ENCODE measurements at places on chromosomes 4 and X.

DNA sequence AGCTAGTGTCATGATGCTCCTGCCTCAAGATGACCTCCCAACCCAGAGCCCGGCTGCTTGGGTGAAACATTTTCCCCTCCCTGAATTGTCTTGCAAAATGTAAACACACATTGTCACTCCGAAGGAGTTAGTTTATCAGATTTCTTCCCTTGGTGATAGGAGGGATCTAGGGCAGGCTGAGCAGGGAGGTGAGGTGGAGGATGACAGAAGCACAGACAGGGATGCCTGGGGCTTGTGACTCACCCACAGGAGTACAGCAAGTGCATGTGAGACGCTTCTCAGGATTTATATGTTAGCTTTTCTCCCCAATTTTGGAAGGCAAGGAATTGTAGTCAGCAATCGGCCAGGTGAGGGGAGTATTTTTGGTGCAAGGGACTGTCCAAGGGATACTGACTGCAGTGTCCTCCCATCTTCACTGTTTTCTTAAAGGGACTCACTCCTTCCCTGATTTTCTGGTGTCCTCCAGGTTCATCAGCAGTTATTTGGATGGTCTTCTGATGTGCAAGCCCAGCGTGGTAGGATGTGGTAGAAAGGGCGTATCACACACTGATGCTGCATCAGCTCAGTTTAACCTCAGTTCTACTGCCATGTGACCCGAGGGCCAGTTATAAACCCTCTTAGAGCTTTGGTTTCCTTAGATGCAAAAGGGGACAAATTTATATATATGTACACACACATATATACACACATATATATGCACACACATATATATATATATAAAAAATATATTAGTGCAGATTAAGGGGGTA, 46.2 kb upstream of the IGFBP7 start:
- no peak for DNase-seq

DNA sequence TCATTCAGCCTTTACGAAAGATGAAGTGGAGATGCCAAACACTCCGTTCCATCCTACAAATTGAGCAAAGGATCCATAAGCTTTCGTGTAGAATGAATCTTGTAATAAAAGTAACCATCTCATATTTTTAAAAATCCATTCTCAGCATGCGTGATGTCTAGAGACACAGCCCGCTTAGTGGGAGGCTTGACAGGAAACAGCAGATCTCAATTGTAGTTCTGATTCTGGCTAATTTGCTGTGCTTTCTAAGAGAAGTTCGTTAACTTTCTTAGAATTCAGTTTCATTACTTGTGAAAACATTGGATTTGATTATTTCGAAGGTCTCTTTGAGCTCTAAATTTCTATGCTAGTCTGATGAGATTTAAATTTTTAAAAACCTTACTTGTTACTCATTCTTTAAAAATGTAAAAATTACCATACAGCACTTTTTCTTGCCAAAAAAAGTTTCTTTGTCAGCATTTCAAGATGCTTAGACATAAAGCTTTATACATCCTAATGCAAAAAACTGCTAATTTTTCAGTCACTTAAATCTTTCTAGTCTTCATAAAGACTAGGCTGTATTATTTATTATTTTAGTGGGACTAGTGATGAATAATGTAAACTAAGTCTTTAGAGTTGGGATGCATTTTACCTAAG, 66.9 kb upstream of the NEIL3 start:
- DNase-seq: no peak

DNA sequence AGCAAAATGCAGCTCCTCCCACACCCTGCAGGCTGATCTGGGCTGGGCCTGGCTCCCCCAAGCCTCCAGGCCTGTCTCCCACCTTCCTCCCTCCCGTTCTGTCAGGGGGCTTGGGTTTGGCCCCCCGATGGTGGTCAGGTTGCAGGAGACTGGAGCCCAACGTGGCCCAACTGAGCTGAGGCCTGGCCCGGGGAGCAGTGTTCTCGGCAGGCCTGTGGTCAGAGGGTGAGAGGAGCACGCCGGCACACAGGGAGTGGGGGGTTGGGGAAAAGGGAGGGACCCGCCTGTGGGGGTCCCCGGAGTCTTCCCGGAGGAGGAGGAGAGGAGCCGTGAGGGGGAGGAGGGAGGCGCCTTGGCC, 43.2 kb upstream of the NKX1-1 start:
- DNase-seq: no peak

DNA sequence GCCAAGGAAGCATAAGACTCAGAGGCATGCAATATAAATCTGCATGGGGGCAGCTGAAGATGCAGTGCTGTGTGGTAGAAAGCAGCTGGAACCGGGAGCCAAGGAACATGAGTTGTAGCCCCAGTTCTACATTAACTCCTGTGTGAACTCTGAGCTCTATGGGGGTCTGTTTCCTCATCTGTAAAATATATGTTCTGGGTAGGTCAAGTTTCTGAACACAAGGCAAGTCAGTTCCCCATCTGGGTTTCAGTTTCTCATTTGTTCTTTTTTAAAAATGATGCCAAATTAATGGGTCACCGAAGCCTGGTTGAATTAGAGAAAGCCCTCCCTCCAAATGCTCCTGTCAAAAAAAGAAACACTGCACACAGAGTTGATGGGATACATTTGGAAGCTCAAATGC, 24.0 kb downstream of the UNC5C start:
- no peak for DNase-seq

GRCh38 chrX:72097098-72097497, 34.6 kb downstream of the RTL5 start:
- no peak for DNase-seq

DNA sequence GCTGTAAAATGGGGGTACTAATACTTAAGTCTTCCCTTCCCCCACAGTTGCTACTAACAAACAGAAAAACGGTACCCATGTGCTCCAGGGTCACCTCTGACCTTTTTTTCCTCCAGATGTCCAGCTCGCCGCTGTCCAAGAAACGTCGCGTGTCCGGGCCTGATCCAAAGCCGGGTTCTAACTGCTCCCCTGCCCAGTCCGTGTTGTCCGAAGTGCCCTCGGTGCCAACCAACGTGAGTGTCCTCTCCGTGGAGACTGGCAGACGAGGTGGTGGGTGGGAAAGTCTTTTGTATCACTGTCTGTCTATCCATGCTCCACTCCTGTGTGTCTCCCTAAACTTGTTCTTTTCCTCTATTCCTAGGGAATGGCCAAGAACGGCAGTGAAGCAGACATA, 5.1 kb downstream of the UBA1 start:
- DNase-seq: no peak

Data from right lung (tissue), 10 donors.